Stimulated activated CD8-positive, alpha-beta memory T cell treated with anti-CD3 and anti-CD28 coated beads, Interleukin-7, amount 100 ng/mL, for 1 hour (primary cell): ENCODE measurements at places on chromosomes 11 and 22.

DNA sequence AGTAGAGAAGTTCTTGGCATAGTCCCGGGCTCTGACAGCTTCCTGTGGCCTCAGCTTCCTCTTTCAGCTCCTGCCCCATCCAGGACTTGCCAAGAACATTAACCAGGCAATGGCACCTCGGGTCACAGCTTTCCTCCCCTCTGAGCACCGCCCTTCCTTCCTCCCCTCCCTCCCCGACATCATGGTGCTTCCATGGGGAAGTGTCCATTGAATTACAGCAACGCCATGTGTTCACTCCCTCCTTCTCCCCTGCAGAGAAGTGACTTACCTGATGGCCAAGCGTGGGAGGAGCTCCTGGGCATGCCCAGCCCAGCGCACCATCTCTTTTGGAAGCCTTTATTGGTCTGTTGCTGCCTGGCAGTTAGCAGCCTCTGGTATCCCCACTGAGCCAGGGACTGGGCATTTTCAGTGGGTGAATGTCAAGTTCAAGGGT lies 25.8 kb upstream of the DAGLA start:
- DNase-seq, result no peak

DNA sequence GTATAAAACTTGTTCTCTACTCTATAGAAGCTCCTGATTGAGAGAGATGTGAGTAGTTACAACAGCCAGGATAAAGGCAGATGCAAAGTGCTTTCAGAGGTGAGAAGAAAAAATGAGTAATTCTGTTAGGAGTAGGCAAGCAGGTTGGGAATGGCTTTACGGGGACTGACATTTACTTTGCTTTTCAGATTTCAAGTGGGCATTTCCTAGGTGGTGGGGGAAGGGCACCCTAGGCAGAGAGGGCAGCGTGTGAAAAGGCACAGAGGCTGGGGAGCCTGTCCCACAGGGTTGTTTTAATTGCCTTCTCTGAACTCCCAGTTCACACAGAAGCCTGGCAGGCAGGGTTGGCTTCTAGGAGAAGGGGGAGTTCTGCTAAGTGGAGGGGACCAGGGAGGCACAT lies 106.5 kb downstream of the NAV2 start:
- DNase-seq, result no peak

- no peak for DNase-seq
These were observed 329.5 kb downstream of the SOX6 start for GRCh38 chr11:16026849-16027248.

DNA sequence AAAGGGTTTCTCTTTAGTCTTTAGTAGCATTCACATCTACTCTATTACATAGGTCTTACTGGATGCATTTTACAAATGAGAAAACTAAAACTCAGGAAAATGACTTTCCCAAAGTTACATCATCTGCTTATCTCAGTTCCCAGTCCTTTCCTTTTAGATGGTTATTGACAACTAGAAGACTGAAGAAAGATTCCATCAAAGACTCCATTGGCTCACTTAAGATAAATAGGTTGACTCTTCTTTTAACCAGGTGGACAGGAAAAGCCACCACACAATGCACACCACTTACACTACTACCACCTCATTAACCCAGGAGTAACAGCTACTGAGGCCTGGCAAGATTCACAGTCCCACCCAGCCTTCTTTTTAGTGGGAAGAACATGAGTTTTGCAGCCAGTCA lies 123.6 kb downstream of the TRIM44 start:
- no peak for DNase-seq

- no peak for DNase-seq
These were observed 207.1 kb upstream of the PLET1 start for GRCh38 chr11:112467721-112468120.

- no peak for DNase-seq
These were observed 270.5 kb upstream of the CADM1 start for GRCh38 chr11:115774756-115775155.

DNA sequence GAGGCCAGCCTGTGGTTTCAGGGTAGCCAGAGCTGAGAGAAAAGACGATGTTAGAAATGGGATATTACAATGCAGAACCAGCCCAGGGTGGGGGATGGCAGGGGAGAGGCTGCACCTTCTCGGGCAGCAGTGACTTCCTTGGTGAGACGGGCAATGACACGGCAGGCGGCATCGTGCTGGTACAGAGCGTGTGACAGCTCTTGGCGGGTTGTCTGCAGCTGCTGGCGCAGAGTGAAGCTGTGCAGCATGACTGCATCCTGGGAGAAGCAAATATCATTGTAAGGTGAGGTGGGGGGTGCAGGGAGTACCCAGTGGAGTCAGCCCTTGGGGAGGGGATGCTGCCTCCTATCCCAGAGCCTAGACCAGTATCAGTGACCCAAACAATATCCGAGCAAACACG lies 3.8 kb downstream of the PRPF19 start:
- DNase-seq, result no peak

- DNase-seq, result no peak
These were observed 110.3 kb downstream of the DSCAML1 start for GRCh38 chr11:117686711-117687110.
